ENCODE measurements at places on chromosomes 3 and 15. TPM values are rescaled to one million over a fixed set of nuclear protein-coding genes. Genes with fewer than 3 reads are reported as not detected.

The GALNT15 gene
- 83.1 TPM for total RNA-seq

The CHRM5 gene
- total RNA-seq: not detected

The ERICH6 gene
- total RNA-seq: not detected

The SAMD7 gene
- total RNA-seq: not detected

The RPL29 gene
- total RNA-seq: 1,017 TPM

The MME gene
- total RNA-seq: 0.96 TPM

The OCA2 gene
- 0.31 TPM for total RNA-seq

The CPNE9 gene
- not detected for total RNA-seq

The ZIC4 gene
- total RNA-seq: not detected

The CHAC1 gene
- total RNA-seq: 36.1 TPM

The IQCF5 gene
- total RNA-seq: not detected

The CLSTN2 gene
- 28.3 TPM for total RNA-seq

The USP50 gene
- not detected for total RNA-seq

The CACNA2D2 gene
- total RNA-seq: 6.2 TPM

The DPH6 gene
- total RNA-seq: 10.7 TPM

The LSAMP gene
- total RNA-seq: 2.1 TPM

The BMF gene
- total RNA-seq: 3.0 TPM

The RBM6 gene
- 34.6 TPM for total RNA-seq

The NR2E3 gene
- total RNA-seq: not detected

The CILP gene
- 32.0 TPM for total RNA-seq

The SLC2A2 gene
- not detected for total RNA-seq

The RARRES1 gene
- total RNA-seq: 10.0 TPM

The RSRC1 gene
- 24.8 TPM for total RNA-seq

The AGBL1 gene
- not detected for total RNA-seq

The HMCES gene
- total RNA-seq: 38.9 TPM

The NRG4 gene
- total RNA-seq: 0.63 TPM

The CCR9 gene
- not detected for total RNA-seq

The TXNRD3 gene
- 6.8 TPM for total RNA-seq

The CKMT1B gene
- total RNA-seq: 4.6 TPM

The EPHB3 gene
- total RNA-seq: 5.1 TPM

The ADGRG7 gene
- total RNA-seq: not detected

The GOLGA8J gene
- not detected for total RNA-seq

The UCN2 gene
- not detected for total RNA-seq

The PRSS50 gene
- total RNA-seq: not detected

The CYP8B1 gene
- not detected for total RNA-seq

The GABRA5 gene
- total RNA-seq: 0.78 TPM

The POPDC2 gene
- total RNA-seq: 679 TPM

The CCDC191 gene
- total RNA-seq: 0.75 TPM

The KLHL18 gene
- 18.8 TPM for total RNA-seq

The KBTBD12 gene
- total RNA-seq: 1.5 TPM

The GANC gene
- total RNA-seq: 12.7 TPM

The MKRN3 gene
- 0.43 TPM for total RNA-seq

The TMEM39A gene
- total RNA-seq: 21.5 TPM
